Stimulated activated effector memory CD8-positive, alpha-beta T cell treated with anti-CD3 and anti-CD28 coated beads, Interleukin-12 subunit alpha, Interleukin-12 subunit beta, amount 100 ng/mL, for 72 hours (primary cell): ENCODE measurements at places on chromosomes 11 and 22.

DNA sequence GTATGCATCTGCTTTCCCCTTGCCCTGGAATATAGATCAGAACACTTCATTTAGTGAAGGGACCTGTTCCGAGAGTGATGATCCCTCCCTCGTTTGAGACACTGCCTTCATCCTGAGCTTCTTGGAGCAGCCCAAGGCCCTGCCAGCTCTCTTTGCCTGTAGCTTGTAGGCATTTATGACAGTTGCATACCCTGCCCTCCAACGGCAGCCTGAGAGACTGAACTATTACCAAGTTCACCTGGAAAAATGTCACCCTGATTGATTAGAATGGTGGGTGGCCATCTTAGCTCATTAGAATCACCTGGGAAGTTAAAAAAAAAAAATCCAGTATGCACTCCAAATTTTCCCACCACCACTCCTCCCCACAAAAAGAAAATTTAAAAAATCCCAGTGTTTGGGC, 1.5 kb downstream of the MICAL3 start:
- DNase-seq, result no peak

- DNase-seq, result no peak
These were observed 34.9 kb upstream of the PPP2R1B start for GRCh38 chr11:111801135-111801534.

GRCh38 chr22:46661221-46661851, 41.1 kb downstream of the GRAMD4 start:
- peak; percentile 33 for DNase-seq

DNA sequence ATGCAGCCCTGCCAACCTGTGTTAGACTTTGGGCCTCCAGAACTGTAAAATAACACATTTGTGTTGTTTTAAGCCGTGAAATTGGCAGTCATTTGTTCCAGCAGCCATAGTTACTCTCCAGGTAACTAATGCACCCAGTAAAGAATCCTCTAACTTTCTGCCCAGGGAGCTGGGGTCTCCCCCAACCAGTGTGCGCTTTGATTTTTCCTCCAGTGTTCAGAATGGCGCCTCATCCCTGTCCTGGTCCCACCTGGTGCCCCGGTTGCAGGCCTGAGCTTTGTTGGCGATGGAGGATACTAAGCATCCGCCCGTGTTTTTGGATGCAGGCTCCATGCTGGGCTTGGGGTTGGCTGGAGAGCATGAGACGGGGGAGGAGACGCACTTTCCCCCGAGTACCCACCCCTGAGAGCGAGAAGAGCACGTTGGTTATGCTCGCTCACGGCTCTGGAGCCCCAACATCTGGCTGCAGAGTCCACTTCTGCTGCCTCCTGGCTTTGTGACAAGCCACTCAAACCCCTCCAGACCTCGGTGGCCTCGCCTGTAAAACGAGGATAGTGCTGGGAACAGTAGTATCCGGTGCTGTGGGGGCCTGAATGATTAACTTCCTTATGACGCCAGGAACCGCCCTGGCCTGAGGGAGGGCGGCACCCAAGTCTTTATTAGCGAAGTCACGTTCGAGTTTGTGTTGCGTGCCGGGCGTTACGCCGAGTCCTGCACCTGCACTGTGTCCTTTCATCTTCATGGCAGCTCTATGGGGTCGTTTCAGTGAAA, 25.8 kb downstream of the MRGPRD start:
- no peak for DNase-seq

GRCh38 chr11:97995874-97996273, 1024.9 kb upstream of the CNTN5 start:
- DNase-seq, result no peak

- DNase-seq, result no peak
These were observed 9.4 kb downstream of the MMP7 start for GRCh38 chr11:102521121-102521520.
